Mesothelial cell of epicardium (in vitro differentiated cells): ENCODE measurements at places on chromosomes 2 and 18. TPM values are rescaled to one million over a fixed set of nuclear protein-coding genes. Genes with fewer than 3 reads are reported as not detected.

DNA sequence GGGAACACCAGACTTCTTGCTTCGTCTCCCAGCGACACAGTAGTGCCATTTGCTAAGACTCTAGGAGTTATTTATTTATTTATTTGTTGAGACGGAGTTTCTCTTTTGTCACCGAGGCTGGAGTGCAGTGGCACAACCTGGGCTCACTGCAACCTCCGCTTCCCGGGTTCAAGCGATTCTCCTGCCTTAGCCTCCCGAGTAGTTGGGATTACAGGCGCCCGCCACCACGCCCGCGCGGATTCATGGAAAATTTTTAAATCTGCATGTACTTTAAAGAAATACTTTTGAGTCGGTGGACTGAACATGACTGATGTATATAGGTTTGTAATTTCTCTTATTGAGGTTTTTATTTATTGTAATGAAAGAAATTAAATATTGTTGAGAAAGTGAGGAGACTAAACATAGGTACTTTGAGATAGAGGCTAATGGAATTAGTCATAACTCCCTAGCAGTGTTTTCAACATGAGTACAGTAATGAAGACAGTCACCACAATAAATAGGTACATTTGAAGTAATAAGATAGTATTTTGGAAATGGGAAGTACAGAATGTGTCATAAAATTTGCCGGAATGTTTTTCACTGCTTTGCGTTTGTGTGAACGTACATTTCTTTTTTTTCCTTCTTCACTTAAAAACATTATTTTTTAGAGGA, 983 bp downstream of the MTX2 start:
- H3K4me3 ChIP-seq = peak overlapping the region; percentile 98
- H3K27ac ChIP-seq = peak overlapping the region; percentile 99
- no peak for DNase-seq
- H3K27me3 ChIP-seq = peaks cover 15% of the 10 kb centered on the region
- no peaks in the 10 kb centered on the region for H3K36me3 ChIP-seq

GRCh38 chr2:44671916-44672315, 269.6 kb upstream of the SIX3 start:
- H3K4me3 ChIP-seq = no peak overlapping the region
- no peaks in the 10 kb centered on the region for H3K4me1 ChIP-seq
- no peak for DNase-seq
- no peaks in the 10 kb centered on the region for H3K36me3 ChIP-seq

GRCh38 chr2:28310107-28310506, 82.6 kb upstream of the FOSL2 start:
- peak overlapping the region; percentile 51 for H3K27ac ChIP-seq
- no peak overlapping the region for H3K4me3 ChIP-seq
- H3K36me3 ChIP-seq = peaks cover 12% of the 10 kb centered on the region
- no peaks in the 10 kb centered on the region for H3K27me3 ChIP-seq
- peaks cover 8% of the 10 kb centered on the region for H3K4me1 ChIP-seq

GRCh38 chr18:12038082-12038638, 55.5 kb upstream of the ANKRD62 start:
- H3K36me3 ChIP-seq = no peaks in the 10 kb centered on the region
- H3K4me1 ChIP-seq = peaks cover 20% of the 10 kb centered on the region
- peaks cover 22% of the 10 kb centered on the region for H3K27me3 ChIP-seq

DNA sequence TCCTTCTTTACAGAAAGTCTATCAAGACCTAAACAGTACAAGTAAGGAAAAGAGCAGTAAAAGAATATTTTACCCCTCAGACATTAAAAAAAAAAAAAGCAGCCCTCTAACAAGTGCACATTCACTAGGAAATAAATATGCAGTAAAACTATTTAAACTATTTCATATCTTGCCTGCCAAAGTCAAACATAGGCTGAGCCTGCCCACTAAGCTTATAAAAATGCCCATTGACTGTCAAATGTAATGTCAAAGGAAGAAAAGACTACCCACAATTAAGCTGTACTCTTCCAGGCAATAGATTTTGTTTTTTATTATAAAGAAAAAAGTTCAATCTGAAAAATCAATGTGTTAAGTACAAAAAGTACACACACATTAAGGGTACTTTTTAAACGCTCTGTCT, 11.8 kb downstream of the ALS2 start:
- H3K36me3 ChIP-seq = peaks cover 12% of the 10 kb centered on the region
- H3K4me3 ChIP-seq = no peak overlapping the region
- no peaks in the 10 kb centered on the region for H3K27me3 ChIP-seq
- H3K4me1 ChIP-seq = peaks cover 17% of the 10 kb centered on the region
- DNase-seq = no peak

GRCh38 chr2:169979025-169979424, 151.8 kb downstream of the UBR3 start:
- no peaks in the 10 kb centered on the region for H3K27me3 ChIP-seq
- H3K27ac ChIP-seq = no peak overlapping the region
- peaks cover 50% of the 10 kb centered on the region for H3K36me3 ChIP-seq
- H3K4me1 ChIP-seq = no peaks in the 10 kb centered on the region
- DNase-seq = no peak

DNA sequence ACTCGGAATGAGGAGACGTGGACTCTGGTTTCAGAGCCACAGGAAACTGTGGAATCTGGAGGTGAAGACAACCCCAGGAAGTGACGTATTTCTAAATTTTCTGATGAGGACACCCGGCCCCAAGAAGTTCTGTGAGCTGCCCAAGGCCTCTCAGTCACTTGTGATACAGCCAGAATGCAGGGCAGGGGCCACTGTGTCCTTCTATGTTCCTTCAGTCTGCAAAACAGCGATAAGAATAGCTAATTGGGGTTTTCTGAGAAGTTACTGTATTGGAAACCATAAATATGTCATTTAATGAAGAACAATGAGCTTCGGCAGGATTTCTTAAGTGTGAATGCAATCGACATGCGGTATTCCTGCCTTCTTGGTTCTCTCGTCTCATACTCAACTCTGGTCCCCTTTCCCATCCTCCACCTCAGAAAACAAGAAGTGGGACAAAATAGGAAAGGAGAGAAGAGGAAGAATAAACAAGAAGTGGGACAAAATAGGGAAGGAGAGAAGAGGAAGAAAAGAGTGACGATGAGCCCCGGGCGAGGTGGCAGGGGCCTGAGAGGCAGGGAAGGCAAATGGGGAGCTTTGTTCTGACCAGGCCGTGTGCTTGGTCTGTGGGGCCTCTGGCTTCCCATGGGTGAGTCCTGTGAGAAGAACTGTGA, 282.0 kb upstream of the REV1 start:
- peak overlapping the region; percentile 9 for H3K27ac ChIP-seq
- H3K36me3 ChIP-seq = peaks cover 9% of the 10 kb centered on the region
- H3K4me3 ChIP-seq = no peak overlapping the region
- peaks cover 13% of the 10 kb centered on the region for H3K4me1 ChIP-seq

DNA sequence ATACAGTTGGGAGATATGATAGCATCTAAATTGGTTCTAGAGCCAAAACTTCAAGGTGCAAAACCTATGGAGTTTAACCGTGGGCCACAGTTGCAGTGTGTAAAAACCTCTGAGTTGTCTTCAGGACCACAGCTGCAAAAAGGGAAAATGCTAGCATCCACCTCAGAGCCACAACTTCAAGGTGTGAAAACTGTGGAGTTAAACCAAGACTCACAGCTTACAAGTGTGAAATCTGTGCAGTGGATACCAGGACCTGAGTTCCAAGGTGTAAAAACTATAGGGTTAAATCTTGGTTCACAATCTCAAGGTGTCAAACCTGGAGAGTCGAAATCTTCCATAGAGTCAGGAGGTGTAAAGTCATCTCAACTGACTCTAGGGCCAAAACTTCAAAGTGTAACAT, 10.4 kb upstream of the ZNF512 start:
- no peaks in the 10 kb centered on the region for H3K4me1 ChIP-seq
- H3K36me3 ChIP-seq = peaks cover 11% of the 10 kb centered on the region
- H3K27ac ChIP-seq = no peak overlapping the region
- no peak for DNase-seq
- H3K27me3 ChIP-seq = peaks cover 36% of the 10 kb centered on the region
- H3K4me3 ChIP-seq = no peak overlapping the region

- H3K4me3 ChIP-seq = no peak overlapping the region
- no peak overlapping the region for H3K27ac ChIP-seq
- H3K36me3 ChIP-seq = peaks cover 41% of the 10 kb centered on the region
These were observed 55.9 kb downstream of the FN1 start for GRCh38 chr2:215379948-215380347.

DNA sequence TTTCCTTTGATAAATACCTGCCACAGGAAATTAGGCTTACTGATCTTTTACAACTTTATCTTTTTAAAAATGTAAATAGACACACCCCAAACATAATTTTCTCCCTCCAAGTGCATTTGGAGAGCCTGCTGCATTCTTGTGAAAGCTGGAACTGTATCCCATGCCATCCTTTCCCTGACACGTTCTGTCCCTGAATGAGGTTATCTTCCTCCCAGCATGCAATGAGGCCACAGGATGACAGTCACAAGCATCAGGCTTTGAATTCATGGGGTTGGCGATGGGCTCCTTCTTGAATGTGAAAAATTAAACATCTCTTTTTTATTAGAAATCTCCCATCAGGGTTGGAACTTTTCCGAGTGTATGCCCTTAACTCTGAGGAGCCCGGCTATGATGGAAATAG, 77.8 kb downstream of the CTAGE1 start:
- H3K27ac ChIP-seq = no peak overlapping the region
- H3K36me3 ChIP-seq = no peaks in the 10 kb centered on the region
- H3K27me3 ChIP-seq = peaks cover 4% of the 10 kb centered on the region
- peaks cover 76% of the 10 kb centered on the region for H3K4me1 ChIP-seq

DNA sequence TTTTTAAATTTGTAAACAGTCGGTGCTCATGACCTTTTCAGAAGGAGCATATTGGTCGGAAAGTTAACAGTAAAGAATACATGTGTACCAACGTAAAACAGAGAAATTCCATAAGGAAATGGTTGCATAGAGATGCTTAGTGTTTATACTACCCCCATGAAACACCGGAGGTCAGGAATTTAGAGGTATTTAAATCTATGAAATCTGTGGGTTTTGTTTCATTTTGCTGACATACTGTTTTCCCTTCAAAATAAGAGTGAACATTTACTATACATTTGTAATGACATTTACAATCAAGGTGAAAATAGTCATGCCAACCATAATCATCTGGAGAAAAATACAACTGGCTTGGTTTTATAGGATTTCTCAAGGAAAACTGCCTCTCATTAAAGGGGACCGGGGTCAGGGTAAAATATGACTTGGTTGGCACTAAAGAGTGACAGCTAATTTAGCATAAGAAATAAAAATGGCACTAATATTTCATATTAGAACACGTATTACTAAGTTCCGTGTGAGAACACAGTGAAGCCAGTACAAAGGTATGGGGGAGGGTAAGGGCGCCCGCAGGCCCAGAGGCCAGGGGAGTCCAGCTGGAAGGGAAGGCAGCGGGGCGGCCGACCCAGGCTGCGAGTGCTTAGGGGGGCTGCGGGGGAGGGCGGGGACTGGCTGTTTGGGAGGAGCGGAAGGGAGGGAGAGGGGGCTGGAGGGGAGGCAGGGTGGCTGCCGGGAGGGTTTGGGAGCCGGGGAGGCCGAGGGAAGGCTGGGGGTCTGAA, 1.1 kb upstream of the RNU4ATAC start:
- peak overlapping the region; percentile 86 for H3K4me3 ChIP-seq
- H3K27ac ChIP-seq = peak overlapping the region; percentile 98
- H3K27me3 ChIP-seq = no peaks in the 10 kb centered on the region
- H3K4me1 ChIP-seq = peaks cover 72% of the 10 kb centered on the region
- no peaks in the 10 kb centered on the region for H3K36me3 ChIP-seq

- peaks cover 53% of the 10 kb centered on the region for H3K27me3 ChIP-seq
- H3K4me1 ChIP-seq = no peaks in the 10 kb centered on the region
- no peak for DNase-seq
- no peak overlapping the region for H3K27ac ChIP-seq
These were observed 120.7 kb downstream of the LOXHD1 start for GRCh38 chr18:46536215-46536874.

DNA sequence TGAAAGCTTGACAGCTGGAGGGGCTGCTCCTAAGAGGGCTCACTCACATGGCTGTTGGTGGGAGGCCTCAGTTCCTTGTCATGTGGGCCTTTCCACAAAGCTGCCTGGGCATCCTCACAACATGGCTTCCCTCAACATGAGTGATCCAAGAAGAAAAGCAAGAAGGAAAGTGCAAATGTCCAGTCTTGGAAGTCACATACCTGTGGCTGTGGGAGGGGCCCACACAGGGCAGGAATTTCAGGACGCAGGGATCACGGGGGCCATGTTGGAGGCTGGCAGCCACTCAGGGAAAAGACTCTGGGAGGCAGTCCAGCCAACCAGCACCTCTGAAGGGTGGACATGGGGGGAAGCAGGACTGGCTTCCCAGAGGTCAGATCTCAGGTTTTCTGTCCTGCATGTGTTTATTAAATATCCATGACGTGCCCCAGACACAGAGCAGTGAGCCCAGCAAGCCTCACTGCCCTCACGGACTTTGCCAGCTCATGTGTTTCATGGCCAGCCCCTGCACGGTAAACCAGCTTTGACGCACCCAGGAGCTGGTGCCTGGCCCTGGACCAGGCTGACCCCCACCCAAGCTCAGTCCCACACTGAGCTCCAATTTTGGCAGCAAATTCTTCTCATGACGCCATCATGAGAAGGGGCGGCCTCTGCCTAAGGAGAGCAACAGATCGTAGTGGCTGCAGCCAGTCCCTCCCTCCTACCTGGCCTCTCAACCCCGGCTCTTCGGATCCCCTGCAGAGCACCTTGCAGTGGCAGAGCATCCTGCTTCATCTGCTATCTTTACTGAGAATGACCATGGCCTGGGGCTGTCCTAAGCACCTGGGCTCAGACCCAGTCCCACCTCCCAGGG, 34.7 kb upstream of the GPR17 start:
- H3K4me3 ChIP-seq = no peak overlapping the region
- no peak overlapping the region for H3K27ac ChIP-seq
- H3K27me3 ChIP-seq = no peaks in the 10 kb centered on the region
- peak; percentile 25 for DNase-seq

GRCh38 chr2:206198677-206199076, 39.0 kb downstream of the EEF1B2 start:
- no peaks in the 10 kb centered on the region for H3K36me3 ChIP-seq
- H3K4me1 ChIP-seq = no peaks in the 10 kb centered on the region
- H3K27ac ChIP-seq = no peak overlapping the region
- H3K27me3 ChIP-seq = no peaks in the 10 kb centered on the region
- no peak for DNase-seq
- no peak overlapping the region for H3K4me3 ChIP-seq

DNA sequence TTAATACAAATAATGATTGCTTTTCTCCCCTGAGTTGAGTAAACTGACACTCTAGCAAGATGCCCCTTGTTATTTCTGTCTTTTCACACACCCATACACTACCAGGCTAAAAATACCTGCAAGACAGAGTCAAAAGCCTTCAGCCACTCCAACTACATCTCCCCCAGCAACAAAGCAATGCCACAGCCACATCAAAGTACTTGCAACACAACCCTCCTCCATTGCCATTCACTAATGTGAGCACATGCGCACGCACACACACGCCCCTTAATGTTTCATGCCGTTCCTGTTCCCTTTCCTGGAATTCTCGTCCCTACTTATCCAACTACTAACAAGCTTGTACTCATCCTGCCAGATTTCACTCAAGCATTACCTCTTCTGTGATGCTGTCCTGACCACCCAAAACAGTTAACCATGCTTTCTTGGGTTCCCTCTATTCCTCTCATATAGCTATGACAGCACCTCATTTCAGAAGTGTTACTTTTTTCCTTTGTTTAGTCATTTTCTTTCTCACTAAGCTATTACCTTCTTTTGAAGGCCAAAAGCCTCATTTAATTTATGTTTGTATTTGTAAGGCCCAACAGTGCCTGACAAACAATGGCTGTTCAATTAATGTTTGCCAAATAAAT, 29.6 kb downstream of the SLC25A12 start:
- no peaks in the 10 kb centered on the region for H3K27me3 ChIP-seq
- H3K27ac ChIP-seq = no peak overlapping the region
- H3K4me3 ChIP-seq = no peak overlapping the region

E2F6 gene
- total RNA-seq = 21.7 to 24.3 TPM (median 23.1 TPM) in 3 replicates

LRPPRC gene
- 99.9 to 105 TPM (median 99.9 TPM) in 3 replicates for total RNA-seq

ZNF396 gene
- 1.2 to 1.8 TPM (median 1.6 TPM) in 3 replicates for total RNA-seq

LIMS3 gene
- total RNA-seq = 2.0 to 3.1 TPM (median 2.1 TPM) in 3 replicates

CD8B2 gene
- not detected in 3 replicates for total RNA-seq
